ENCODE measurements at places on chromosomes 13 and 19. TPM values are rescaled to one million over a fixed set of nuclear protein-coding genes. Genes with fewer than 3 reads are reported as not detected.

DNA sequence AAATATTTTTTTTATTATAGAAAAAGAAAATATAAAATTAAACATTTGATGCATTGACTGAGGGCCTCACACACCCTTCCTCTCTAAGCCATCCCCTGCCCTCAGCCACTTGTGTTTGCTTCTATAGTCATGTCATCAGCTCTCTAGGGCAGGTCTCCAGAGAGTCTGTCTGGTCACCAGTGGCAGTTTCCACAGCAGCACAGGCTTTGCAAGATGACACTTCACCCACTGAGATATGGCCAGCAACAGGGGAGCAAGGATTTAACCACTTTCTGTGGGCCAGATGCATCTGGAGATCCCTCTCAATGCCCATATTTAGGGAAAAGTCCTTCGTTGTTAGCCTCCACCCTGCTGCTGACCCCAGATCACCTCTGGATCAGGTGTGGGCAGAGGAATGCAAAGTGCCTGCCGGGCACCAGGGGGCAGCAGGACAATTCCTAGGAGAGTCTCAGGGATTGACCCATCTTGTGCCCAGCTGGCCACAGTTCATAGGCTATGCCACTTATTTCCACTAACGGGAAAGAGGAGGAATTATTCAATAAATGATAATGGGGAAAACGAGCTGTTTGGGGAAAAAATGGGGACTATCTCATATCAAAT, 4.8 kb downstream of the ABCC4 start:
- DNase-seq: no peak

GRCh38 chr13:67515895-67516294, 285.8 kb upstream of the PCDH9 start:
- DNase-seq: no peak

GRCh38 chr19:33715462-33715861, 81.2 kb upstream of the KCTD15 start:
- DNase-seq: no peak

DNA sequence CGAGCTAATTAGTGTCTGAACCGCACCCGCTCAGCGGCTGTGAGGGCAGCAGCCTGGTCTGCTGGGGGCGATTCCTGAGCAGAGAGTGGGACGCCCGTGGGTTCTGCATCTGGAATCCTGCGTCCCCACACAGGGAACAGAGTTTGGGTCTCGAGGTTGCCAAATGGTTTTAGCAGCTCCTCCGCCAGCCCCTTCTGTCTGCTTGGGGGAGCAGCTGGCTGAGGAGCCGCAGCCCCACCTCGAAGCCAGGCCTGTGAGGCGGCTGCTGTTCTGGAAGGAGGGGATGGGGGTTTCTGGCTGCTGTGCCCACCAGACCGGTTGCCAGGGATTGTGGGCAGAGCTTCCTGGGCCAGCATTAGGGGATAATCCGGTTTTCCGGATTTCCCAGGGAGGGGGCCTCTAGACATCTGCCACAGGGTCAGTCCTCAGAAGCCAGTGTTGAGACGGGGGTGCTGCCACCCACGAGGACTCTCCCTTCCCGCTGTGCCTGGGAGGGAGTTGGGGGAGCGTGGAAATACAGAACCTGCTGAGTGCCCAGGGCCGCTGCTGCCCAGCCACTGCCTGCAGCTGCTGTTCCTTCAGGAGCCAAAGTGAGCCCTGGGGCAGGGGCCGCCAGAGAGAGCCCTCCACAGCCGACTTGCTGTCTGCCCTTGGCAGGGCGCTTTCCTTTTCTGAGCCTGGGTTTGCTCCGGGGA, 2.0 kb downstream of the CDC34 start:
- no peak for DNase-seq

- peak; percentile 21 for DNase-seq
Observed at GRCh38 chr13:81017513-81018152, 676.7 kb upstream of the SPRY2 start.

- DNase-seq: no peak
Observed at GRCh38 chr13:111906306-111906705, 160.6 kb upstream of the SOX1 start.

DNA sequence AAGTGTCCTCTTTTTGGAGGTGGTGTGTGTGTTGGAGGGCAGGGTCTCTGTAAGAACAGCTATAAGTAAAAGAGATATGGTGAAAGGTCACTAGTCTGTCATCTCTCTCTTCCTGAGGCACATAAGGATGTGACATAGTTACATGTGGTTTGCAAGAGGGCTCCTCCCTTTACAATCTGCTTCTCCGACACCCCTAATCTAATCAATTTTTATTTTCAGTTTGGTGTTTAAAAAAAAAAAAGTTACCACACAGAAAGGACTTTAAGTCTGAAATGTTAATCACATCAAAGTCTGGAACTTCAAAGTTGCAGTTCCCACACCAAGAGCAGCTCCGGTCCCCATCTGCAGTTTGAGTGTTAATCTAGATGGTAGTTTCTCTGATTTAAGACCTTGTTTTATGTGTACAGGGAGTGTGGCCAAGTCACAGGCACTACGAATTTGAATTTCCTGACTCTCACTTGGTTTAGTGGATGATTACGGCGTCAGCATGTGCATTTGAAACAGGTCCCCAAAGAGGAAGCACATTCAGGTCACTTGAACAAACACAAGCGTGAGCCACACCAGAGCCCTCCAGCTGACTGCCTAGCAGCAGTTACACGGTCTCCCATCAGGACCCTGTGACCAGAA, 53.1 kb downstream of the FOXO1 start:
- peak; percentile 43 for DNase-seq

DNA sequence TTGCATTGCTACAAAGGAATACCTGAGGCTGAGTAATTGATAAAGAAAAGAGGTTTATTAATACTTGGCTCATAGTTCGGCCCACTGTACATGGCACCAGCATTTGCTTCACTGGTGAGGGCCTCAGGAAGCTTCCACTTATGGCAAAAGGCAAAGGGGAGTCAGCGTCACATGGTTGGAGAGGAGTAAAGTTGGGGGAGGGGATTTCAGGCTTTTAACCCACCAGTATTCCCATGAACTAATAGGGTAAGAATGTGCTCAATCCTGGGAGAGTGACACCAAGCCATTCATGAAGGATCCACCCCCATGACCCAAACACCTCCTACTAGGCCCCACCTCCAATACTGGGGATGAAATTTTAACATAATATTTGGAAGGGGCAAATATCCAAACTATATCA, 82.5 kb upstream of the MYCBP2 start:
- no peak for DNase-seq

- no peak for DNase-seq
Observed at GRCh38 chr13:32047088-32047487, 15.5 kb downstream of the FRY start.

DNA sequence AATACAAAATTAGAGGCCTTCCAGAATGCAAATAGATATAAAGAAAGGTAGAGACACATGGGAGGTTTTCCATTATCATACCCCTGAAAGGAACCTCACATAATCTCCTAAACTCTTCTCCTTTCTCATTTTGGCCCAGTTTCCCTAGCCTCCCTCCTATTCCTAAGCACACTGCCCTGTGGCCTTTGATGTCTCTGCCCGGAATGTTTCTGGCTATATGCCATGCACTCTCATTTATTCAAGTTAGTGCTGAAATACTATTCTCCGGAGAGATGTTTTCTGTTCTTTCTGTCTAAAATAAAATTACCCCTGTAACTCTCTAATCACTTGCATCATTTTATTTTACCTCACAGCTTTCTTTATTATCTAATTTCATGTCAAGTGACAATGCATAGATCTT, 1287.7 kb downstream of the SLITRK5 start:
- DNase-seq: no peak

GRCh38 chr13:76968041-76968440, 19.7 kb downstream of the ACOD1 start:
- DNase-seq: no peak

The ELAVL3 gene
- polyA plus RNA-seq: 0.10 TPM

The BLVRB gene
- 50.5 TPM for polyA plus RNA-seq

The AMER2 gene
- polyA plus RNA-seq: 0.23 TPM

The SPHK2 gene
- 40.1 TPM for polyA plus RNA-seq

The TBXA2R gene
- 2.7 TPM for polyA plus RNA-seq

The ZNF579 gene
- polyA plus RNA-seq: 9.8 TPM

All from left renal cortex interstitium (tissue), 4 donors.